ENCODE measurements at places on chromosomes 16 and 17.

DNA sequence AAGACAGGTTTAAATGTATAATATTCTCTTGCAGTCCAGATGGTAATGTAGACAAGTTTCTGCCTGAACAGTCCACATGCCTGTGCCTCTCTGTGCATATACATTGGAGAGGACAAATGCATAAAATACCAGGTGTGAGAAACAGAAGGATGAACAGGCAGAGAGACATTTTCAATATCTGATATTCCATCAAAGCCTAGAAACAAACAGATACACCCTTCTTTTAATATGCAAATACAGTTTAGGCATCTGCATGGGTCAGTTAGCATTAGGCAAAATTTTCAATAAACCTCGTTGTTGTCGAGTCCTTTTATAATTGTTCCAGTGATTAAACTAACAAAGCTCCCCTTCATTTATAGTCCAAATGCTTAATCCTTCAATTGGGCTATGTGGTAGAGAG, 897 bp downstream of the OMG start:
- DNase-seq: no peak

- no peak for DNase-seq
These were observed 224.7 kb upstream of the NLRP1 start for GRCh38 chr17:5809056-5809455.

GRCh38 chr17:82765371-82765770, 13.5 kb downstream of the TBCD start:
- no peak for DNase-seq

- DNase-seq: no peak
These were observed 78.5 kb downstream of the MRC2 start for GRCh38 chr17:62705778-62706597.

DNA sequence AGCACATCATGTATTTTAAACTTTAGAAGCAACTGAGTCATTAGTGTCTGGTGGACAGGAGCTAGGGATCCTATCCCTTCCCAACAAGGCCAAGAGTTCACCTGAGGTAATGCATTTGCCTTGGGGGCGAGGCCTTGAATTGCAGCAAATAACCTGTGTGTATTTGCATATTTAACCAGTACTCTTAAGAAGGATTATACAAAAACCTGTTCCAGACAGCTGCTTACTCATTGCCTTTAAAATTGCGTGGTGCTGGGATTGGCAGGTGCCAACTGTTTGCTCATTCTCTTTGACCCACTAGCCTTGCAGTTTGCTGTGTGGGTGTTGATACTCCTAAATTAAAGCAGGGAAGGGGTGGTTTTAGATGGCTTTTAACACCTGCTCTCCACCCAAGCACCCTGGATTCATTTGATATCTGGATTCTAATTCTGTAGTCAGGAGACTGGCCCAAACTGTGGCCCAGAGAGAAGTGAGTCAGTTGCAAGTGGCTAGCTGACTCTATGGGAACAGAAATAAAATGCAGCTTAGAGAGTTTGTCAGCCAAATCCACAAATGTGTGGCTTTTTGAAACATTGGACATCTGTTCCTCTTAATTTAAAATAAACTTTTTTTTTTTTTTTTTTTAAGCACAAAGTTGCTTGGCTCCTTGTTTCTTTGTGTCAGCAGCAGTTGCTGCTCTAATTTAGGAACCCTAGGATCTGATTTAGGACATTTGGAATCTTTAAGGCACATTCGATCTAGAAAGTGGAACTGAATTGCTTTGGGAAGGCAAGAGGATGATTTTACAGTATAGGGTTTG, 46.9 kb downstream of the TUBD1 start:
- DNase-seq: no peak

- no peak for DNase-seq
These were observed 340.3 kb upstream of the CDH5 start for GRCh38 chr16:66026211-66026610.

DNA sequence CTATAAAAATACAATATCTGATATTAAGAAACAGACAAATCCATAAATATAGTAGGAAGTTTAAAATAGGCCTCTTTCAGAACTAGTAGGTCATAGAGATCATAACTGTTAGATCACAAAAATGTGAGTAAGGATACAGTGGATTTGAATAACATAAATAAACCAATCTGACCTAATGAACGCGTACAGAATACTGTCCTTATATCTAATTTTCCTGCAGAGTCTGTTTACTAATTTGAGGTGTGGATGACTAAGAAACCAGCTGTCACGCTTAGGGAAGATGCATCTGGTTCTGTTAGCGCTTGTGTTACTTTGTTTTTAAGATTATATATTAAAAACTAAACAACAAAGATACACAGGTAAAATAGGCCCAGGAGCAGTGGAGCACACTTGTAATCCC, 14.8 kb downstream of the CPD start:
- no peak for DNase-seq

DNA sequence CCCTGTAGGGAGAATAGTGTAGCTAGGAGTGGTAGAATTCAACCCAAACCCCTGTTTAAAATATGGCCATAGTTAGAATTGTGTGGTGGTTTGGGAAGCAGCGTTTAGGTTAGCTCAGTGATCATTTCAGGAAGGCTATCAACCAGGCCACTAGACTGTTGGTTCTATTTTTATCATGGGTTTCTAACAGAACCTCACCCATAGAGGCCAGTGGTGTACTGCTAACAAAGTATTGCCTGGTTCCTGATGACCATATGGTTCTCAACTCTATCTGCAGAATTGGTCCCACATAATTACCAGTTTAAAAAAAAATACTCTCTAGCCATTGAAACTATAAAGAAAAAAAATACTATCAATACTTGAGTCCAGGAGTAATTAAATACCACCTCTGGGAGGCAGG, 70.5 kb upstream of the RASL10B start:
- DNase-seq: no peak
